ENCODE measurements at places on chromosomes 6 and 20.
A peak's percentile ranks its signal among the peaks of the same experiment; 100 is the strongest.

- DNase-seq = no peak
Observed at GRCh38 chr6:2600363-2600762, 150.4 kb downstream of the MYLK4 start.

DNA sequence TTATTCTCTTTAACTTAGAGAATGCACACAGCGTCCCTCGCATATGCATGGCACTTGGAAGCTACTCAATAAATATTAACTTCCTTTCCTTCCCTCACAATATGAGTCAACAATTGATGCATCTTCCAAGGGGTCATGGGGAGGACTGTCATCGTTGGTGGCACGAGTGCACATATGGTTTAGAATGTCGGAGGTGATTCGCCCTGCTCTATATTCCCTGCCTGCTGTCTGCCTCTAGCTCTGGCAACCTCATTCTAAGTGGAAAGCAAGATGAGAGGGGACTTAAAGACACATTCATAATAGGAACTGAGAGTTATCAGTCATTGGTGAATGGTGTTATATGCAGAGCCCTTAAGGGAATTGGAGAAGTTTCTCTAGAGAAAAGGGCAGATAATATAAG lies 44.6 kb downstream of the MAK start:
- no peak for DNase-seq

- no peak for DNase-seq
Observed at GRCh38 chr6:133892813-133893691, 4.1 kb downstream of the TCF21 start.

GRCh38 chr6:37731888-37732287 lies 34.2 kb upstream of the MDGA1 start:
- DNase-seq = peak; percentile 68

- no peak for DNase-seq
Observed at GRCh38 chr20:21437816-21438215, 40.5 kb upstream of the NKX2-4 start.

- DNase-seq = no peak
Observed at GRCh38 chr6:99602520-99603420, 3.9 kb upstream of the PRDM13 start.

DNA sequence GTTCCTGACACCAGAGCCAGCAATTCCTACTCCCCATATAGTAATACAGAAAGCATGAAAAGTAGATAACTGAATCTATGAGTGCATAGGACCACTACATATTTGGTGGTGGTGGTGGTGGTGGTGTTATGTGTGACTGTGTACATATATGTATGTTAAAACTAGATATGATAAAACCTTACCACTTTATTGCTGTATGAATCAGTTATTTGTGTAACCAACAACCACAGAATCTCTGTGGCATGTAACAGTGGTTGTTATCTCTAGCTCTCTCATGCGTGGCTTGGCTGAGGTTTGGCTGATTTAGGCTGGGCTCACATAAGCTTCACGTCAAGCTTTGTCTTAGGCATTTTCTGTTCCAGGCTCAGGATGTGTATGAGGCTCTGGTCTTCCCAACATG lies 55.7 kb downstream of the PLCB1 start:
- DNase-seq = no peak

- DNase-seq = no peak
Observed at GRCh38 chr6:80186082-80186481, 79.6 kb downstream of the BCKDHB start.

DNA sequence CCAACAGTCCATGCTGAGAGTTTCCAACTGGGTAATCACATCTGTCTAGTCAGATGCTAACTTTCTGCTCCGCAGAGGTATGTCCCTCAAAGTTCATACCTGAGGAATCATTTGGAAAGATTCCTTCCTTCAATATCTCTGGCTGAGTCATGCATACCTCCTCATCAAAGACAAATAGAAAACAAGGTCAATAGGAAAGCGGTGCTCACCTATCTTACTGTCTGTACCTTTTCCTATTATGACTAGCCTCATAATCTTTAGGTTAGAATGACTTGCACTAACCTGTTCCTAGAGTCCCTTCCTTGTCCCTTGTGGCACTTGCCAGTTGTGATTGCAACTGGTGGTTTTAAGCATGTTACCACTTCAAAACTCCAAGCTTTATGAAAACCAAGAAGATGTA lies 78.2 kb upstream of the PTPRK start:
- DNase-seq = no peak

GRCh38 chr6:106556368-106556960 lies 72.8 kb downstream of the RTN4IP1 start:
- DNase-seq = no peak

DNA sequence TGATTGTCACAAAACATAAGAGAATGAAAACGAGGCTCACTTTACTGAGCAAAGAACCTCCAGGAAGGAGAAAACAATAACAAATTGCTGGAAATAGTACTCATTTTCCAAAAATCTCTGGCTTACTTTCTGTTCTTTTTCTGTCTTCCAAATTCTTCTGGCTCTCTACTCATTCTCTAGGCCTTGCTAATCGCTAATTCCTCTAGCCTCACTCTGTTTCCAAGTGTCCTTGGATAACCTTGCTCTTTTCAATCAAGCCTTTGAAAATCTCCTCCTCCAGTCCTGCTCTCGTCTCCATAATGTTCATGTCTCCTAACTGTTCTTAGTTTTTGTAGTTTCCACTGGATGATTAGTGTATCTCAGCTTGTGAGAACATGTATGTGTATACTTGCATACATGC lies 96.2 kb upstream of the MAP7 start:
- no peak for DNase-seq

- DNase-seq = no peak
Observed at GRCh38 chr20:63174309-63175037, 41.5 kb downstream of the YTHDF1 start.

- peak; percentile 36 for DNase-seq
Observed at GRCh38 chr20:13231031-13231752, 10.1 kb downstream of the ISM1 start.

GRCh38 chr6:111837007-111837406 lies 36.2 kb downstream of the FYN start:
- DNase-seq = no peak

- no peak for DNase-seq
Observed at GRCh38 chr6:17867880-17868279, 119.6 kb downstream of the KIF13A start.

DNA sequence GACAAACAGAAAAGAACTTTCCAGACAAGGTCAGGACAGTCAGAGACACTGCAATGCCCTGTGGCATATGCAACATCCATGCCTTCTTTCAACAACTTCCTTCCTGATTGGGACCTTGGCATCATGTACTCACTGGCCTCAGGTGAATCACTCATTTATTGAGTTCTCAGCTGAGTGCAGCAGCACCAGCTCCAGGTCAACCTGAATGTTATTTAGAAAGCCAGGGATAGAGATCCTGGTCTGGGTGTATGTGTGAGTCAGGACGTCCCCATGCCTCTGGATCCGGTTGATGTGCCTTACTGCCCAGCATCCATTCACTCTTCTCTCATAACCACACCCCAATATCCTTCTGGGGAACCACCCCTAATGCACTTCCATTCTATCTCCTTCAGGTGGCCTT lies 54.4 kb downstream of the SNRNP48 start:
- DNase-seq = no peak

DNA sequence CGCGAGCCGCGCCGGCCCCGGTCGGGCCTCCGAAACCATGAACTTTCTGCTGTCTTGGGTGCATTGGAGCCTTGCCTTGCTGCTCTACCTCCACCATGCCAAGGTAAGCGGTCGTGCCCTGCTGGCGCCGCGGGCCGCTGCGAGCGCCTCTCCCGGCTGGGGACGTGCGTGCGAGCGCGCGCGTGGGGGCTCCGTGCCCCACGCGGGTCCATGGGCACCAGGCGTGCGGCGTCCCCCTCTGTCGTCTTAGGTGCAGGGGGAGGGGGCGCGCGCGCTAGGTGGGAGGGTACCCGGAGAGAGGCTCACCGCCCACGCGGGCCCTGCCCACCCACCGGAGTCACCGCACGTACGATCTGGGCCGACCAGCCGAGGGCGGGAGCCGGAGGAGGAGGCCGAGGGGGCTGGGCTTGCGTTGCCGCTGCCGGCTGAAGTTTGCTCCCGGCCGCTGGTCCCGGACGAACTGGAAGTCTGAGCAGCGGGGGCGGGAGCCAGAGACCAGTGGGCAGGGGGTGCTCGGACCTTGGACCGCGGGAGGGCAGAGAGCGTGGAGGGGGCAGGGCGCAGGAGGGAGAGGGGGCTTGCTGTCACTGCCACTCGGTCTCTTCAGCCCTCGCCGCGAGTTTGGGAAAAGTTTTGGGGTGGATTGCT lies 1.3 kb downstream of the VEGFA start:
- peak; percentile 79 for DNase-seq

DNA sequence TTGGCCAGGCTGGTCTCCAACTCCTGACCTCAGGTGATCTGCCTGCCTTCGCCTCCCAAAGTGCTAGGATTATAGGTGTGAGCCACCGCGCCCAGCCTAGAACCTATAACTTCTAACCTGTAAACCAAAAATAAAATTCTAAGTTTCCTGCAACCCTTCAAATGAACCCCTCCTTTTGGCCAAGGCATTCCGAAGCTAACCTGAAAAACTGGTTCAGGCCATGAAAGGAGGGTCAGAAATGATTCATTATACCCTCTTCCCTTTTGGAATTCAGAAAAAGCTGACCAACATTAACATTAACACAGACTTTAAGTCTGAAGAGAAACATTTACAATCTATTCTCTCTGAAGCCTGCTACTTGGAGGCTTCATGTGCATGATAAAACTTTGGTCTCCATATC lies 165.1 kb downstream of the TINAG start:
- no peak for DNase-seq

DNA sequence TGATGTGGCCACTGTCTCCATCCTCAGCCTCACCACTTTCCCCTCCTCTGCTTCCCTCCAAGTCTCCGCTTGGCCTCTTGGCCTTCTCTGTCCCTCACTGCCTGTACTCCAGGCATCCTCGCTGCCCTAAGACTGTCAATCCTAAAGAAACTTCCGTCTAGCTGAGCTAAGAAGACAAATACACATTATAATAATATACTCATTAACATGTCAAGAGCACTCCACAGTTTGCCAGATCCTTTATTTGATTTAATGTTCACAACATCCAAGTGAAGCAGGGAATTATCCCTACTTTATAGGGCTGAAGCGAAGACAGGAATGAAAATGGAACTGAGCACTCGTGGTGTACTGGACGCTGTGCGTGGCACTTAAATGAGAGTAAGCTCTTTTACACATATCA lies 72.4 kb upstream of the SLC22A23 start:
- DNase-seq = no peak

GRCh38 chr6:11163932-11164331 lies 52.4 kb upstream of the ERVFRD-1 start:
- no peak for DNase-seq

- DNase-seq = no peak
Observed at GRCh38 chr6:42624601-42625000, 60.8 kb downstream of the UBR2 start.

- DNase-seq = no peak
Observed at GRCh38 chr6:168887621-168888020, 366.0 kb downstream of the THBS2 start.

- no peak for DNase-seq
Observed at GRCh38 chr6:137133122-137133521, 40.3 kb downstream of the IL22RA2 start.

- no peak for DNase-seq
Observed at GRCh38 chr6:34062156-34062555, 83.7 kb downstream of the GRM4 start.

DNA sequence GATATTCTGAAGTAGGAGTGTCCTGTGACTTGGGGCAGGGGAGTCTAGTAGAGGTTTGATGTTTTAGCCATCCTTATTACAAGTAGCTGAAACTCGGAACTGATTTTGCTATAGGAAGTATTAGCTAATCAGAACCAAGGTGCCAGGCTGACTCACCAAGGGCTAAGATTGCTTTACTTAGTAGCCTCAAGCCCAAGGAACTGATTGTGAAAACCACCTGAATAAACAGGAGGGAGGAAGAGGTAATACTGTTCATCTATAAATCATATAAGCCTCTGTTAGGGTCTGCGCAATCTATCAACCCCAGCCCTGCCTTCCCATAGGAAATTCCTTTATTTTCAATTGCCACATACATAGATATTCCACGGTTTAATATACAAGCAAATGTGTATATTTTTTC lies 54.4 kb downstream of the GNAS start:
- no peak for DNase-seq

DNA sequence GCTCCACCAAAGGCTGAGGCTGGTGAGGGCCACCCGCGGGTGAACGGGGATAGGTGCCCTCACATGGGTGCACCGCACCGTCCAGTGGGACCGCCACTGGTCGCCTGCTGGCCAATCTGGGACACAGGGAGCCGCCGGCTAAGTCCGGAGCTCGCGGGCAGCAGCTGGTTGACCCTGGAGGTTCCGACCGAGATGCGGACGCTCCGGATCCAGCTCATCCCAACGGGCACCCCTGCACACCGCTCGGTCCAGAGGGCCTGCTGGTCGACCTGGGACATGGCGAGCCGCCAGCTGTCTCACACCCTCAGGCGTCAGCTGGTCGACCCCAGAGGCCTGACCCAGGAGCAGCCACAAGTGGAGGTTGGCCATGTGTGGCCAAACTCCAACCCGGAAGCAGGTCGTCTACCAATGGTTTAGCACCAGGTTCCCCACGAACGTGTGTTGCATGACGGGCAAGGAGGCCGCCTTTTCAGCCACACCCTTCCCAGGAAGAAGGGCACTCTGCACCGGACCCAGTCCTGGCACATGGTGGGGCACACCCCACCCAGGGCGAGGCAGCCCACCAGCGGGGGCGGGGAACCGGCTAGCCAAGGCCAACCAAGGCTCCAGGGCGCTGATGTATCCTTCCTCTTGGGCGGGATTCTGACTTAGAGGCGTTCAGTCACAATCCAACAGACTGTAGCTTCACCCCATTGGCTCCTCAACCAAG lies 746.0 kb upstream of the DEFB115 start:
- DNase-seq = no peak

DNA sequence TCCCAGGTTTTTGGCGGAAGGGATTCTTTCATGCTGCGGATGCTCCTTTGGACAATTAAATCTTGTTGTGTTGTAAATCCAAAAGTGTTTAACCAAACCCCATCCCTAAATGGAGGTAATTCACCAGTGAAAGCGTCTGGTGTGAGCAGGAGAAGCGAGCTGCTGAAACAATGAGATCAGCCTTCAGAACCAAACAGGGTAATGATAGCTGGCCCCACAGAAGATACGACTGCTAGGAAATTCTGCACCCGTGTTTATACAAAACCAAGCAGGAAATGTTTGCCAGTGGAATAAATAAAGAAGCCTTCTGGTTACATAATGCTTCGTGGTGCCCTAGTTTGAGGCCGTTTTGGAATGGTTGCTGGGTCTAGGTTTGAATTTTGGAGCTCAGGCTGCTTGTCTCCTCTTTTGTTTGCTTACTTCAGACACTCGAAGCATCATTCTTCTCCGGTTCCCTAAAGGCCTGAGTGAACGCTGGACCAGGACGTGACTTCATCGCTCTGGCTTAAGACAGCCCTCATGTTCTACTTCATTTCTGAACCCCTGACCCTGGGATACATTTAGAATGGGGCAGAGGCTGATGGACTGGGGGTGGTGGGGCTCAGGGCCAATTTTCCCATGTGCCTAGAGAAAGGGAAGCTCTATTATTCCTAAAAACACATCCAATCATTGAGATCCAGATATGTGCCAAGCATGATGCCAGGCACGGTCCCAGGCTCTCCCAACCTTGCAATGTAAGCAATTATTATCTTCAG lies 61.6 kb upstream of the JAG1 start:
- no peak for DNase-seq

- DNase-seq = no peak
Observed at GRCh38 chr6:95128439-95128838, 448.9 kb upstream of the MANEA start.

- DNase-seq = peak; percentile 60
Observed at GRCh38 chr20:52379723-52380336, 188.3 kb upstream of the ZFP64 start.

GRCh38 chr20:12375967-12376366 lies 458.3 kb downstream of the BTBD3 start:
- DNase-seq = no peak
